Kidney (tissue), 22 donors: ENCODE measurements at places on chromosomes 1 and 21.
A peak's percentile ranks its signal among the peaks of the same experiment; 100 is the strongest.

DNA sequence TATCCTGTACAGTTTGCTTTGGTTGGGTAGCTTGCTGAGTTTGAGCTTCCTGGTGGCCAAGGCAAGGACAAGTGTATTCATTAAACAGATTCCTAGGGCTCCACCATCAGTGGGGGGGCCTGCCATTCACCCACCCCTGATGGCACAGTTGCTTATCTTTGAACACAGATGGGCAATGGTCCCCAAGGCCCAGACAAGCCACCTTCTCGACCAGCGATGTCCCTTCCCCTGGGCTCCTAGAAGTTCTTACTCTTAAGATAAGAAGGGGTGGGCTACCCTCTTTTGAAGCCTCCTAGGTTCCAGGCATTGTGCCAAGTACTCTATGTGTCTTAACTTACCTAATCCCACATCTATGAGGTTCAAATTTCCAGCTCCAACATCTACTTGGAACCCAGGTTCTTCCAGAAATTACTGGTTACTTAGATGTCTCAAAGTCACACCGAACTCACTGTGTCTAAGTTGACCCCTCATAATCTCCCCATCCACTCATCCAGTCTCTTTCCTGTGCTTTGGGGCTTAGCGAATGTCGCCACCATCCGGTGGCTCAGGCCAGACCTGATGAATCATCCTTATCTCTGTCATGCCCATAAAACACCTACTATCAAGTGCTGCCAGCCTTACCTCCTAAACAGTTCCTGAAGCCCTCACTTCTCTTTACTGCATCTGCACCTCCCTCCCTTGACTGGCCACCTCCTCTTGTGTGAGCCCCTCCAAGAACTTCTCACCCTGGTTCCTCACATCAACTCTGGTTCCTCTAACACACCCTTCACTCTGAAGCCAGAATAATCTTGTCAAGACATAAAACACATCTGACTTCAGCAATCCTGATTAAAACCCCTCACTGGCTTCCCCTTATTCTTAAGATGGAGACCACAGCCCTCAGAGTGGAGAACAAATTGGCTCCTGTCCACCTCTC is 50.1 kb downstream of the KLHDC7A start:
- DNase-seq, result peak; percentile 32

DNA sequence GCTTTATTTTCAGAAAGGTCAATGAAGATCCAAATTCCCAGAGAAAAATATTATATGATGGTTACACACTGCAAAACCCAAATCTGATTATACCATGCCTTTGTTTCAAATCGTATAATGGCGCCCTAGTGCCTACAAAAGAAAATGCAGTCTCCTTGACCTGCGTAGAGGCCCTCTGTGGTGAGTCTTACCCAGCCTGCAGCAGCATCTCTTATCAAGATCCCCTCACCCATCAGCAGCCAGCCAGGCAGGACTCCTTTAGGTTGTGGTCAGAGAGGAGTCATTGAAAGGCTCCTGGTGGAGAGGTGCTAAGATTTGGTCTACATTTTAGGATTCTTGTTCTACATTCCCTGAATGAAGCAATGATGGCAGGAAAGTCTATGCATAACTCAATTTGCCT is 23.7 kb upstream of the DAB1 start:
- DNase-seq, result peak; percentile 19

DNA sequence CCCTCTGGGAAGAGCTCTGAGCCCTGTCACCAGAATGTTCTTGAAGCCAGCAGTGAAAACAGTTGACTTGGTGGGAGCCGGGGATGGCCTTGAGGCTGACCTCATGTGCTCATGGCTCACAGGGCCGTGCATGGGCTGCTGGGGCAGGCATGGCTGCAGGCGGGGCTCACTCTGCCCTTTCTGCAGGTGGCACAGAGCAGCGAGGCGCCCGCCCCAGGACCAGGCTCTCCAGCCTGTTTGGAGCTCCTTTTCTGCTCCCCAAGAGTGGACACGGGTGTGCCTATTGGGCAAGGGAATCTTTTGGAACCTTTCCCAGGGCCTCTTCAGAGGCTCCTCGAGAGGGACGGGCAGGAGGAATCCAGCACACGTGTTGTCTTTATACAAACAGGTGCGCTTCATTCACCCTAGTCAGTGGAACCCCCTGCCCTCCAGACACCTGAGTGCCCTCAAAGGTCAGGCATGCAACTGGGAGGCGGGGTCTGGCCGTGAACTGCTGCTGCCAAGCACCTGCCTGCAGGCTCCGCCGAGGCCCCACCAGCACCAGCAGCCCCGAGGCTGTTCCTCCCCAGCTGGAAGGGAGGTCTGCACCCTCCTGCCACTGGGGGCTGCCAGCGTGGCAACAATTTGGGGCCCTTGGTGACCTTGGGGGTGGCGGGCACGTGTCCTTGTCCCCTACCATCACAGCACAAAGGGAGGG is 2.6 kb upstream of the TTC34 start:
- no peak for DNase-seq

GRCh38 chr1:43530483-43531106 is at the start of gene PTPRF:
Gene PTPRF (plus strand): TSS chr1:43530883. CDS start chr1:43545076, 14,193 bp downstream.
- DNase-seq, result peak; percentile 69

GRCh38 chr1:209873067-209873799 is 45.5 kb downstream of the UTP25 start:
- DNase-seq, result no peak
